ENCODE measurements at places on chromosomes 4 and X. TPM values are rescaled to one million over a fixed set of nuclear protein-coding genes. Genes with fewer than 3 reads are reported as not detected.

GRCh38 chrX:964831-965416 lies 247.5 kb downstream of the CRLF2 start:
- no peaks in the 10 kb centered on the region for H3K4me1 ChIP-seq
- no peak for DNase-seq
- no peaks in the 10 kb centered on the region for H3K36me3 ChIP-seq
- no peak overlapping the region for H3K27ac ChIP-seq
- H3K4me3 ChIP-seq = no peak overlapping the region

GRCh38 chrX:9269134-9269533 lies 195.7 kb upstream of the TBL1X start:
- H3K27me3 ChIP-seq = no peaks in the 10 kb centered on the region
- no peaks in the 10 kb centered on the region for H3K36me3 ChIP-seq

GRCh38 chrX:154487518-154488290 lies 1.3 kb upstream of the UBL4A start:
- peaks cover 32% of the 10 kb centered on the region for H3K4me1 ChIP-seq
- no peaks in the 10 kb centered on the region for H3K36me3 ChIP-seq
- no peaks in the 10 kb centered on the region for H3K27me3 ChIP-seq
- H3K4me3 ChIP-seq = no peak overlapping the region

DNA sequence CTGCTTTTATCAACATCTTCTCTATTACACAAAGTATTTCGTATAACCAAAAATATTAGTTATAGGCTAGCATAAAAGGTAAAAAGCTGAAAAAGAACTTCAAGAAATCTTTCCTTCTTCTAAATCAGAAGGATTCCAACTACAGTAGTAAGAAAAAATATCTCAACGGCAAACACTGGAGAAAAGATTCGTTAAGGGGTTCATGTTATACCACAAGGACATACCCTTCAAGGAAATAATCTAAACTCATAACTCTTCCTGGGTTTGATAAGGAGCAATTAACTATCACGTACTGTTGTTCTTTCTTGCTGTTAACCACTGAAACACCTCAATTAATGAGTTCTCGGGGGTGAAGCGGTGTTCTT lies 1.5 kb downstream of the SMIM14 start:
- H3K36me3 ChIP-seq = no peaks in the 10 kb centered on the region
- peak overlapping the region; percentile 89 for H3K4me3 ChIP-seq
- H3K4me1 ChIP-seq = peaks cover 41% of the 10 kb centered on the region
- H3K27me3 ChIP-seq = no peaks in the 10 kb centered on the region

DNA sequence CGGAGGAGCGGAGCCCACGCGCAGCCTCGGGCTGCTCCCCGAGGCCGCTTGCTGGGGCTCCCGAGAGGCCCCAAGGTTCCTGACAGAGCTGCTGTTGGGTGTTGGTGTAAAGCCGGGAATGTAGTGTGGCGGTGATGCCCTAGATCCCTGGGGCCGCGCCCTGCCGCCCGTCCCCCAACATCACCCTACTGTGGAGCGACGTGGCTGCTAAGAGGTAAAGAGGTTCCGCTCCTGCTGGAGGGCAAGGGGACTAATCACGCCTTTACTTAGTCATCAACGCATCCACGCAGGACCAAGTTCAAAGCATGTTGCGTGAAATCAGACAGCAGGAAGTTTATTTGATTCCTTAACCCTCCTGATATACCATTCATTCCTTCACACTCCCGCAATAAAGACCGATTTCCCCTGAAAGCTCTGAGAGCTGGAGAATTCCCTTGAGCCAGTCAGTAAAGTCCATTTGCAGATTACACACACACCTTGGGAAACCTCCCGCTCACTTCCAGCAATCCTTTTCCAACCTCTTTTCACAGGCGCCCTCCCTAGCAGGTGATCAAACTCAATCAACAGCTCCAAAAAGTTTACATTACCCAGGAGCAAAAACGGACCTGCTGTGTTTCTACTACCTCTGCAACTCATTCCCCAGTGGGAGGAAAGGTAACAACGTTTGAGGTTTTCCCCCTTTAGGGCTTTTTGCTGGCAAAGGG lies 579 bp upstream of the GABRA2 start:
- DNase-seq = no peak
- H3K4me1 ChIP-seq = peaks cover 20% of the 10 kb centered on the region
- peak overlapping the region; percentile 45 for H3K4me3 ChIP-seq
- peaks cover 49% of the 10 kb centered on the region for H3K27me3 ChIP-seq
- H3K36me3 ChIP-seq = no peaks in the 10 kb centered on the region
- H3K27ac ChIP-seq = no peak overlapping the region

The ARHGEF38 gene
- 0.59 TPM for total RNA-seq

The KLHL4 gene
- not detected for total RNA-seq

The KIF4A gene
- total RNA-seq = 2.3 TPM

Data from suprapubic skin (tissue), 4 donors.